ENCODE measurements at places on chromosomes 6 and 20.
A peak's percentile ranks its signal among the peaks of the same experiment; 100 is the strongest.

- DNase-seq = no peak
These were observed 55.6 kb downstream of the ZNF831 start for GRCh38 chr20:59219211-59219610.

DNA sequence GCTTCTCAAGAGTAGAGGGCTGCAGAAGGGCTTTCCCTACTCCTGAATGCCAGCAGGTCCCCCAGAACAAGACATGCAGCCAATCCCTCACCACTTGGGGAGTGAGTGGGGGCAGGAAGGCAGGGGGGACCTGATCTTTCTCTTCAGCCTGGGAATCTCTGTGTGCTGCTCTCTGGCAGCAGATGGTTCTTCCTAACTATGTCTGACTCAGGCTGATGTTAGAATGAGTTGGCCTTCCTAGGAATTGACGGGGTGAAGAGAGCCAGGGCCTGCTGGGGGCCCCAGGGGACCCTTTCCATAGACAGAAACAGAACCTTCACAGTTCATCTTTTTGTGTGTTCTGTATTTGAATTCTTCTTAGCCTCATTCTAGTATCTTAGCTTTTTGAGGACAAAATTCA, 29.0 kb upstream of the TCP11 start:
- DNase-seq = no peak

GRCh38 chr20:63132715-63133471, 83.0 kb downstream of the YTHDF1 start:
- DNase-seq = no peak

DNA sequence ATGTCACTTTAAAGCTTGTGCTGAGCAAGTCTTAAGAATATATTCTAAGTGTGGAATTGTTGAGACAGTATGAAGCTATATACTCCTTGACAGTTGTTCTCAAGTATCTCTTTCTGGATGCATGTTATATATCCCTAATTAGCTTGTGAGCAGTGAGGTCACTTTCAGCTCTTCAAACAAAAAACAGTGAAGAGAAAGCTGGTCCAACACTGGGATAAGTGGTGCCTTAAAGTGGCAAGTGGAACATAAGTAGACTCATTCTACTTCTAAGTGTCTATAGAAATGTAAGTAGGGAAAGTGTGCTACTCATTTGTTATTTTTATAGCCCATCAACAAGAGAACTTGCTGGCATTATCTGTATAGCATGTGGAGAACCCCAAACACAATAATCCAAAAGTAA, 133.1 kb upstream of the BACH2 start:
- no peak for DNase-seq

DNA sequence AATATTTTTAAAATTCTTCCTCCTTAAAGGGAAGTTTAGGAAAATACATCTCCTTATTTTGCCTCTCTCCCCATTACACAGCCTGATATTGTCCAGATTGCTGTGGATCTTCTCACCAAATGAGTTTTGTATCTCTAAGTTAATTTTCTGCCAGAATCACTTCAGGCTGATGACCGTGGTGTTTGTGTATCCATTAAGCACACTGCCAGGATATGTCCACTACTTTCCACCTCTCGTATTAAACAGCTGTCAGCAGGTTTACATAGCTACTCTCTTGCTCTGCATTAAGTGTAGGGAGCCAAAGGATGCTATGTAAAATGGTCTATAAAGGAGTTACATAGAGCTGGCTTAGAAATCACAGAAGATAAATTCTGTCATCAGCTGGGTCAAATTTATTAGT, 201.1 kb downstream of the ZFAND3 start:
- DNase-seq = no peak

- no peak for DNase-seq
These were observed 41.5 kb upstream of the ZNF337 start for GRCh38 chr20:25738198-25738597.

GRCh38 chr6:33882154-33882553, 78.4 kb upstream of the MLN start:
- DNase-seq = no peak

- DNase-seq = no peak
These were observed 114.4 kb downstream of the PDSS2 start for GRCh38 chr6:107344981-107345380.

DNA sequence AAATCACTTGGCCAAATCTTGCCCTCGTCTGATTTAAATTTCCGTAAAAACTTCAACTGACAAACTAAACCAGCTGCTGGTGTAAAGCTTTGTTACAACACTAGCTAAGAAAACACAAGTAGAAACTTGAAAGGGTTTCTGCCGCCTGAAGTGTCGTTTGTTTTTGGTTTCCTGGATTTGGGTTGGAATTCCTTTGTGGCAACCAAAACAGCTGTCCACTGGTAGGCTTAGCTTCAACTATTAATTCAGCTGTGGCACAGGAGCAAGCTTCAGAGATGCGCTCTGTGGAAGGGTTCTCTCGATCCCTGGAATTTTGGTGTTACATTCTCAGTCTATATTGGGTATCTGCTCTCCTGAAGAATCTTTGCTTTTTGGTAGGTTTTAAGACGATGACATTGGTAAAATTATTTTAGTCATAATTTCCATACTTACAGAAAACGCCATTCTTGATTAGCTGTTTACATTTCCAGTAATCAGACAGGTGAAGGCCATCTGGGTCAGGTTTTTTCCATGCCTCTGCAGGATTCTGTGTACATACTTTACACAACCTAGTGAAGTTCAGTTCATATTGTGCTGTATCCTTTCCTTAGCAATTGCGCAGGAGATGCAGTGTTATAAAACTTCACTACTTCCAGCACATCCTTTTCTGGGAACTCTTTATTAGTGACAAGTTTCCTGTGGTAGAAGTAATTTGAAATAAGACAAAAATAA, 29.9 kb upstream of the SAMD3 start:
- DNase-seq = no peak

- no peak for DNase-seq
These were observed 34.3 kb downstream of the GPLD1 start for GRCh38 chr6:24455061-24455460.

GRCh38 chr20:7637184-7637583, 303.1 kb downstream of the HAO1 start:
- DNase-seq = no peak

GRCh38 chr6:129920103-129920798, 59.1 kb upstream of the TMEM244 start:
- DNase-seq = no peak

- DNase-seq = no peak
These were observed 96.3 kb downstream of the MRPL14 start for GRCh38 chr6:44030812-44031454.

GRCh38 chr6:40262363-40262762, 324.8 kb downstream of the LRFN2 start:
- no peak for DNase-seq

- DNase-seq = peak; percentile 42
These were observed 44.2 kb upstream of the SUPT3H start for GRCh38 chr6:45421709-45422502.

- DNase-seq = no peak
These were observed 6.4 kb upstream of the FANCE start for GRCh38 chr6:35445691-35446090.

DNA sequence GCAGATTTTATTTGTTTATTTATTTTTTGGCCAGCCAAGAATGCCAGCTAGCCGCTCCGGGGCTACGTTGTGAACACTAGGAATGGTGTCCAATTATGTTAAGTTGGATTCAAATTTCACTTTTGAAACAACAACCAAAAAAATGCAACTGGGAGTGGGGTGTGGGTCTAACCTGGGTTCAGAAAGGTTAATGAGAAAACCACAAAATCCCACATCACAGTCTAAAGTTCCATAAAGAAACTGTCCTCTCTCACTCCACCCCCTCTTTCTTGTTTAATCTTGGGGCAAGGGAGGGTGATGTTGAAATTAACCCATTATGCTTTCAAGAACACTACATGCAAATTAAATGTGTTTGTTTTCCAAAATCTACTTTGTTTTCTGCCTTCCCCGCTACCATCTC, 77.2 kb downstream of the LINC00237 start:
- no peak for DNase-seq

DNA sequence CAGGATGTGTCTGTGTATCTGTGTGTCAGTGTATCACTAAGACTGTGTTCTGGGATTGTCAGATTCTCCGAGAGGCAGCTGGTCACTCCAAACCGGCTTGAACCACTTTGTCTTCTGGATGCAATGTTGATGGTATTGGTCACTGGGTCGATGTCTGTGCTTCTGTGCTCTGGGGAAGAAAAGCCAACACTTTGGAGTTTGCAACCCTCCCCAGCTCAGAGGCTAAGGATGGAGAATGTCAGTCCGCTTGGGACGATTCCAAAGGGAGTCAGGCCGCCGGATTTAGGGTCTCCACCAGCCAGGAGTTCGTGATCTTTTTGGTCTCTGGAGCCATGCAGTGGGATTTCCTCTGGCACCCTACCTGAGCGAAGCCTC, 5.2 kb downstream of the MAFB start:
- DNase-seq = no peak

DNA sequence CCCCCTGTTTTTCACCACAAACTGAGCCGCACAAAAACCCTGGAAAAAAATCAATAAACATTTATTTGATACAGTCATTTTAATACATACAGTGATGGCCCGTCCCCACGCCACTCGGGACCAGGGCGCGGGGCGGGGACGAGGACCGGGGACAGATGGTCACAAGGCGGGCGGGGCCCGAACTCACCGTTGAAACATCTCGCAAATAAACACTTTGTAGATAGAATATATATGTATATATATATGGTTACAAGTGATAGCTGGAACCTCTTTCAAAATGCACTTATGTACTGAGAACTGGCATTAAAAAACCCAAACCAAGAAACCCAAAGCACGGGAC, 418 bp upstream of the UCKL1 start:
- DNase-seq = no peak

DNA sequence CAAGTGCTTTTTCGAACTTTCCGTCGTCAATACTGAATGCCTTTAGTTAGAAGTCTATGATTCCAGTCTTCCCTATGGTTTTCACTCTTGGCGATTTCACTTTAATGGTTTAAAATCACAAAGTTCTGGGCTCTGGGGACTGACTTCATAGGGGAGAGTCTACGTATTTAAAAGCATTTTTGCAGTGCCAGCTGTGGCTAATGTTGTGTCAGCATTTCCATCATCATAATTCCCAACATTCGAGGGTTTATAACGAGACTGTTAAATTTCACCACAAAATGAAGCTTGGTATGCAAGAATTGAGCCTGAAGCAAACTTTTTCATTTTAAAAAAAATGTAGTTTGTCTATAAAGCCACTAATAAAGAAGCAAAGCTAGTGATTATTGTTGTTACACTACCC, 242.7 kb downstream of the SOX4 start:
- DNase-seq = no peak

GRCh38 chr6:3323148-3323547, 64.4 kb downstream of the PSMG4 start:
- DNase-seq = no peak
